Inflammatory macrophage (primary cell): ENCODE measurements at places on chromosomes 1 and 21.

- DNase-seq = peak; percentile 83
These were observed at the start of gene LRRC3 for GRCh38 chr21:44454747-44455523. Gene LRRC3, plus strand, starts transcription at chr21:44455510. Its CDS starts 1,135 bp downstream, at chr21:44456645.

GRCh38 chr1:150262388-150263320 lies 5.1 kb downstream of the CA14 start:
- no peak for DNase-seq

DNA sequence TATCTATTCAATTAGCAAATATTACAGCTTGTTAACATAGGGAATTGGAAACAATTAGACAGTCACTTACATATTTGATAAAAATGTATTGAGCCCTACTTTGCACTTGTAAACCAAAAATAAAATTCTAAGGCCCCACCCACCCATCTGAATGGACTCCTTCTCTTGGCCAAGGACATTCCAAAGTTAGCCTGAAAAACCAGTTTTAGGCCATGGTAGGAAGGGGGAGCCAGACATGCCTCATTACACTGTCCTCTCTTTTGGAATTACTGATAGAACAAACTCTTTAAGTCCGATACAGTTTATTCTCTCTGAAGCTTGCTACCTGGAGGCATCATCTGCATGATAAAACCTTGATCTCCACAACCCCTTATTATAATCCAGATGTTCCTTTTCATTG lies 28.0 kb upstream of the TSPAN2 start:
- DNase-seq = no peak

GRCh38 chr21:29568020-29568697 lies 269.4 kb downstream of the BACH1 start:
- DNase-seq = no peak

DNA sequence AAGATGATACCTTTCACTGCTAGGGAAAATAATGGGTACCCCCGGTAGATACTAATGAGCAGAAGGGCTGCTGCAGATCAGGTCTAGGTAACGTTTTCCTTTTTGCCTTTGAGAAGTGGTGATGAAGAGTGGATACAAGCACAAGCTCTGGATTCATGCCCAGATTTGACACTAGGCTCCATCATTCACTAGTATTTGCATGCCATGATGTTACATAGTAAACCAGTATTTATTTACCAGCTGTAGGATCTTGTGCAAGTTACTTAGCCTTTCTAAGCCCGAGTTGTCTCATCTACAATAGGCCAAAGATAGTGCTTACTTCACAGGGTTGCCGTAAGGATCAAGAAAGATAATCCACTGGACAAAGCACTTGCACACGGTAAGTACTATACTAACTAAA lies 14.2 kb downstream of the PTPN14 start:
- no peak for DNase-seq

- DNase-seq = no peak
These were observed 3.1 kb downstream of the TNNT2 start for GRCh38 chr1:201374364-201374763.

DNA sequence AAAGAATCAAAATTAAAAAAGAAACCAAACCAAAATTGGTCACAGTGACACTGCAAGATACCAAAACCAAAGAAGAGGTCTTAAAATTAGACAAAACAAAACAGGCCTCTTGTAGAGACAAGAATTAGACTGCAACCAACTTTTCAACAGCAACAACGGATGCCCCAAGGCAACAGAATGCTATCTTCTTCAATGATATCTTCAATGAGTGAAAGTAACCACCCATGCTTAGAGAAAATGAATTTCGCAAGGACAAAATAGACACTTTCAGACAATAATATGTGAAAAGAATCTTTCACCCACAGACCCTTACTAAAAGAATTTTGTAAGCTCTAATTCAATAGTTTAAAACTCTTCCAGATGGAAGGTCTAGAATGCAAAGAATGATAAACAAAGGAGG lies 41.7 kb downstream of the USP48 start:
- no peak for DNase-seq

DNA sequence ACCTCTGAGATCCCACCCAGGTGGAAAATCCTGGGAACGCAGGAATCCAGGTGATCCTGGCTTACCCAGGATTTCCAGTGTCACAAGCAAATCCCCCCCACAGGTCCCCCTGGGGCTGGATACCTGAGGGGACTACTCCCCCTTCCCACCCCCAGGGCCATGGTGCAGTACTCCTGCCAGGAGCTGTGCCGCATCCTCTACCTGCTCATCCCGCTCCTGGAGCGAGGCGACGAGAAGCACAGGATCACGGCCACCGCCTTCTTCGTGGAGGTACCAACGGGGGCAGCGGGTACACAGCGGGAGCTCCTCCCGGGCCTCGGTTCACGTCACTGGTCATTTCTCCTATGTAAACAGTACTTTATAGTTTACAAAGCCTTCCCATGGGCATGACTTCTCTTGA lies 20.4 kb upstream of the TTC4 start:
- no peak for DNase-seq
